ENCODE measurements at places on chromosomes 16 and 17. TPM values are rescaled to one million over a fixed set of nuclear protein-coding genes. Genes with fewer than 3 reads are reported as not detected.

Gene NPIPB13
- total RNA-seq, result 20.0 TPM

Gene CACNG5
- not detected for total RNA-seq

Gene CFDP1
- total RNA-seq, result 35.4 TPM

Gene TMC8
- 234 TPM for total RNA-seq

Gene C16orf96
- not detected for total RNA-seq

Gene UNC119
- 63.3 TPM for total RNA-seq

Gene INCA1
- 0.37 TPM for total RNA-seq

Gene NXPH3
- total RNA-seq, result not detected

Gene OR4D1
- 0.10 TPM for total RNA-seq

Gene GNAO1
- total RNA-seq, result 2.0 TPM

Gene SLC16A5
- 7.2 TPM for total RNA-seq

Gene FNDC8
- not detected for total RNA-seq

DNA sequence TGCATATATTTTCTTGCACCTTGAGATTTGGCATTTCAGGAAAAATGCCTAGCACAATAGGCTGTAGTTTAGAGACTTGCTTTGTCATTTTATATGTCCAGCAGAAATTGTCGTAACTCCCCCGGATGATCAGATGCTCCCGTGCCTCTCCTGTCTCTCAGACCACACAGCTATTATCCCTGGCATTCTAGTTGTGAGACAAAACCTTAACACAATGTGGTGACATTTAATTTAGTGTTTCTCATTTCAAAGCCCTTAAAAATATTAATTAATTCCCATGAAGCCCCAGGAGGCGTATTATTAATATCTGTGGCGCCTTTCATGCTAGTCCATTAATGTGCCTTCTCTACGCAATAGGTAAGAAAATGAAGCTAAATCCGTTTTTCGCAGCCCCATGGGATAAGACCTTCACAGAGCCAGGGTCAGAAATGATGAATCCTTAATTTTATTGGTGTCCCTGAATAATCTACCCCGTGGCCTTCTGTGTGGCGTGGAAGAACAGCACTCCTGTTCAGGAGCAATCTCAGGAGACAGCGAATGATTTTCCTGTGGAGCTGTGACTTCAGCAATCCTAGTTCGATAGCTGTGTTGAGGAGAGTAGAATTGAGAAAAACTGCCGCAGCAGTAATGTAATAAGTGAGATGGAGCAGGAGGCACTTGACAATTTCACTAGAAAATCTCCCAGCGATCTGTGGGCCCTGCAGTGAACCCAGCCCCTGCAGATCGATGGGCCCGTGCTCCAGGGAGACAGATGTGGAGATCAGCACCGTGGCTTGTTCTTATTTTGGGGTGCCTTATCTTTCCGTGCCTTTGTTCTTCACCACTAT, 157.9 kb downstream of the RPTOR start:
- no peak for DNase-seq
- peaks cover 42% of the 10 kb centered on the region for H3K36me3 ChIP-seq
- H3K4me3 ChIP-seq, result peak overlapping the region; percentile 19
- no peaks in the 10 kb centered on the region for H3K27me3 ChIP-seq

GRCh38 chr16:84241778-84242177, 2.0 kb upstream of the KCNG4 start:
- H3K27me3 ChIP-seq, result peaks cover 10% of the 10 kb centered on the region
- no peaks in the 10 kb centered on the region for H3K36me3 ChIP-seq
- H3K4me1 ChIP-seq, result no peaks in the 10 kb centered on the region
- no peak overlapping the region for H3K27ac ChIP-seq
- no peak for DNase-seq

DNA sequence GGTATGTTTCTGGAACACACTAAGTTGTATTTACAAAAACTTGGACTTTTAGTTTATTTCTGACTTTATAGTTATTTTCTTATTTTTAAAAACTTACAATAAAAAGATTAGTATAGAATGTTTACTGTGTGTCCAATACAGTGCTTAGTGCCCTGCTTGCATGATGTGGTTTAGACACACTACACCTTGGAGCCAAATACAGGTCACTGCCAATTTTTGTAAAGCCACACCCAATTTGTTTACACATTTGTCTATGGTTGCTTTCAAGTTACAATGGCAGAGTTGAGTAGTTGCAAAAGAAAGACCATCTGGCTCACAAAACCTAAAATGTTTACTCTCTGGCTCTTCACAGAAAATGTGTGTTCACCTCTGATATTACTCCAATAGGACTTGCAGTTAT, 807.1 kb downstream of the KCNJ2 start:
- no peaks in the 10 kb centered on the region for H3K4me1 ChIP-seq
- no peak overlapping the region for H3K4me3 ChIP-seq
- no peak for DNase-seq
- no peak overlapping the region for H3K27ac ChIP-seq

DNA sequence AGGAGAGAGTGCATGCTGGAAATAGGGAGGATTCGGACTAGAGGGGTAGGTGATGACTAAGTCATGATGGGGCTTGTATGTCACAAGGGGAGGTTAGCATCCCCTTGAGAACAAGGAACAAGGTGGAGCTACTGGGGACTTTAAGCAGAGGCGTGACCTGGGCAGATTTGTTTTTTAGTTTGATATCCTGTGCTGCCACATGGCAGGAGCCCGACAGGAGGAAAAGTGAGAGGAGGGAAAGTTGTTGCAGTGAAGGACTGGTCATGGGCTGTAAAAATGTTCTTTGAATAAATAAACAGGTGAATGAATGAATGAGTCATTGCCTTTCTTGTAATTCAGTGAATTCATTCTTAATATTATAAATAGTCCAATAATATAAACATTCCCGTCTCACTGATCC, 365.1 kb upstream of the CDH5 start:
- no peaks in the 10 kb centered on the region for H3K36me3 ChIP-seq
- no peaks in the 10 kb centered on the region for H3K27me3 ChIP-seq
- H3K4me1 ChIP-seq, result no peaks in the 10 kb centered on the region

DNA sequence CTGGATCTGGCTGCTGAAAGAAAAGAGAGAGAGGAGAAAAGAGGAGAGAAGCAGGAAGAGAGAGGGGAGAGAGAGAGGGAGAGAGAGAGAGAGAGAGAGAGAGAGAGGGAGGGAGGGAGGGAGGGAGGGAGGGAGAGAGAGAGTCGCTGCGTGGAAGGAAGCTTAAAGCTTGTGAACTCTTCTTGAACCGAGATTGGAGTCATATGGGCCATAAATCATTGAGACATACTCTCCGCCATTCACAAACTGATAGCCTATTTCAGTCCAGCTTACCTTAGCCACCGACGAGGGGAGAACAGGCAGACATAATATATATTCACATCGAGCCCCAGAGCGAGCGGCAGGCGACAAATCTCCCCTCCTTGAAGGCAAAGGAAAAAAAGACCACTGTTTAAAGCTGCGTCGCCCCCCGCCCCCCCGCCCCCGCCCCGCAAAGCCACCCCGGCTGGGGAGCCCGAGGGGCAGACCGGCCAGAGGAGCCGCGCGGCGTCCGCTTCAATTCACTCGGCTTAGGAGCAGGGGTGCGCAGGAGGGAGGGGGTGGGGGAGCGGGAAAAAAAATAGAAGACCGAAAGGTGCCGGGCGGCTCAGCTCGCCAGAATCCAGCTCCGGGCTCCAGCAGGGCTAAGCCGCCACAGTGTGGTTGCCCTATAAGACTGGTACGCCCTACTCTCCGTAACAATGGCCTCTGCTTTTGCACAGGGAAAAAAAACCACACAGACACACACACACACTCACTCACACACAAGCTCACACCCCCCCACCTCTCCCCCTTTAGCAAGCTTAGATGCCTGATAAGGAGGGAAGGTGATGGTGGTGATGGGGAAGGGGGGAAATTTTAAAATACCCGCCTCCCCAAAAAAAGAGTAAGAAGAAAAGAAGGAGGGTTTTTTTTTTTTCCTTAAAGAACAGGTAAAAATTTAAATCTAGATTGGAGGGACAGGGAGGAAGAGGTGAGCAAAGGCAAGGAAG, 10.6 kb upstream of the HOXB2 start:
- peaks cover 11% of the 10 kb centered on the region for H3K36me3 ChIP-seq
- DNase-seq, result no peak
- H3K4me3 ChIP-seq, result peak overlapping the region; percentile 77
- peak overlapping the region; percentile 68 for H3K27ac ChIP-seq

DNA sequence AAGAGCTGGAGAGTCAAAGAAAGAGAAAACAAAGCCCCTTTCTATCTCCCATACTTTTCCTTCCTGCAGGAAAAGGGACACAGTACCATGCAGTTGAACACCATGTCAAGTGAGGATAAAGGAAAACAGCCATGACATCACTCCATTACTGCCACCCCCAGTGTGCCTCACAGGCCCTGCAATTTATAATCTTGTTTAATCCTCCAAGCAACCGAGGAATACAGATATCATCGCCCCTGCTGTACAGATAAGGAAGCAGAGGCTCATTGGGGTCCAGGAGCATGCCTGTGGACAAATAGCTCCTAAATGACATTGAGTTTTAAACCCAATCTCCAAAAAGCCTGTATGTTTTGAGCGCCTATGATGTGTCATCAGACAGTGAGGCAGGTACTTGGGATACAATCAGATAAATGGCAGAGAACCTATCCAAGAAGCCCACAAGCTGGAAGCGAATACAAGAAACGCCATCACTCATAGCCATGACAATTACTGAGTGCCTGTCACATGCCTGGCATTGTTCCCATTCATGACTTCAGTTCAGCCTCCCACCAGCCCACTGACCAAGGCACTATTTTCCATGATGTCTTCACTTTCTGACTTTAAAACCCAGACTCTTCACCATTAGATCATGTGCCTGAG, 45.5 kb downstream of the CPPED1 start:
- H3K27ac ChIP-seq, result no peak overlapping the region
- no peak for DNase-seq
- no peaks in the 10 kb centered on the region for H3K27me3 ChIP-seq
- H3K4me1 ChIP-seq, result no peaks in the 10 kb centered on the region

DNA sequence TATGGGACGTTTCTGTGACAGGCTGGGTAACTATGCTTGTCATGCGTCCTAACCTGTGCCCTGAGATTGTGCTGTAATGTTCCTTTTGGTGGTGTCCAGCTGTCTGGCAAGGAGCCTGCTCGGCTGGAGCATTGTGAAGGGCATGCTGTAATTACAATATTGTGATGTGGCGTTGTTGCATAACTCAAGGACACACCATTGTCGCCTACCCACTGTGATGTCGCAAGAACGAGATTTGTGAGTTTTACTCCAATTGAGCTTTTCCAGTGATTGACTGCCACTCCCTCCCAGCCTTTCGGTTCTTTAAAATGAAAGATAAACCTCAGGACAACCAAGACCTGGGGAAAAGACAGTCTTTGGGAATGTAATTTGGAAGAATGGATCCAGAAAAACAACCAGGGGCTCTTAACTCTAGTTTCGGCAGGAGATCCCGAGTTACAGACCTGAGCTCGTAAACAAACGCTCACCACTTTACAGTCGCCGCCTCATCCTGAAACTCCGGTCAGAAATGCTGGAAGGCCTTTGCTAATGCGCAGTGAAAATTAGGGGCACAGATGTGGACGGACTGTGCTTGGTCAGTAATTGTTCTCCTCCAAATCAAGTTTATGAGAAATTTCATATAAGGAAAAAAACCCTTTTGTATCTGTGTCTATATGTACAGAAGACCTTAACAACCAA, 1.3 kb downstream of the ZNF750 start:
- peaks cover under 1% of the 10 kb centered on the region for H3K4me1 ChIP-seq
- no peak for DNase-seq
- no peak overlapping the region for H3K4me3 ChIP-seq
- H3K27me3 ChIP-seq, result no peaks in the 10 kb centered on the region

- H3K27ac ChIP-seq, result no peak overlapping the region
- DNase-seq, result no peak
- H3K27me3 ChIP-seq, result no peaks in the 10 kb centered on the region
- peaks cover 28% of the 10 kb centered on the region for H3K4me1 ChIP-seq
Observed at GRCh38 chr17:75830164-75831031, 13.8 kb downstream of the UNC13D start.

DNA sequence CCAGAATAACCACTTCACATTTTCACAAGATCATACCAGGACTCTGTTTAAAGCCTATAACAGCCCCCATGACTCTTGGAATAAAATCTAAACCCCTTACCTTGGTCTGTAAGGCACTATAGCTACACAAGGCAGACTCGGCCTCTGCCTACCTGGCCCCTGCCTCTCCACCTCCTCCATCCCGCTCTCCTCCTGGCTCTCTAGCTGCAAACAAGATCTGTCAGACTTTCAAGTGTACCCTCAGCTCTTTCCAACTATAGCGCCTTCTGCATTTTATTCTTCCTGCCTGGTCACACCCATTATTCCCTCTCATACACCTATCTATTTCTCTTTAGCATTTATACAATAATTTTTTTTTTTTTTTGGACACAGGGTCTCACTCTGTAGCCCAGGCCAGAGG, 8.2 kb downstream of the USP31 start:
- no peak overlapping the region for H3K4me3 ChIP-seq
- no peak for DNase-seq
- peaks cover 9% of the 10 kb centered on the region for H3K4me1 ChIP-seq
- no peaks in the 10 kb centered on the region for H3K27me3 ChIP-seq
- peaks cover 2% of the 10 kb centered on the region for H3K36me3 ChIP-seq

- H3K4me3 ChIP-seq, result no peak overlapping the region
- H3K27me3 ChIP-seq, result peaks cover 13% of the 10 kb centered on the region
- DNase-seq, result no peak
- peaks cover 14% of the 10 kb centered on the region for H3K4me1 ChIP-seq
Observed at GRCh38 chr17:17499402-17500145, 3.4 kb upstream of the RASD1 start.

DNA sequence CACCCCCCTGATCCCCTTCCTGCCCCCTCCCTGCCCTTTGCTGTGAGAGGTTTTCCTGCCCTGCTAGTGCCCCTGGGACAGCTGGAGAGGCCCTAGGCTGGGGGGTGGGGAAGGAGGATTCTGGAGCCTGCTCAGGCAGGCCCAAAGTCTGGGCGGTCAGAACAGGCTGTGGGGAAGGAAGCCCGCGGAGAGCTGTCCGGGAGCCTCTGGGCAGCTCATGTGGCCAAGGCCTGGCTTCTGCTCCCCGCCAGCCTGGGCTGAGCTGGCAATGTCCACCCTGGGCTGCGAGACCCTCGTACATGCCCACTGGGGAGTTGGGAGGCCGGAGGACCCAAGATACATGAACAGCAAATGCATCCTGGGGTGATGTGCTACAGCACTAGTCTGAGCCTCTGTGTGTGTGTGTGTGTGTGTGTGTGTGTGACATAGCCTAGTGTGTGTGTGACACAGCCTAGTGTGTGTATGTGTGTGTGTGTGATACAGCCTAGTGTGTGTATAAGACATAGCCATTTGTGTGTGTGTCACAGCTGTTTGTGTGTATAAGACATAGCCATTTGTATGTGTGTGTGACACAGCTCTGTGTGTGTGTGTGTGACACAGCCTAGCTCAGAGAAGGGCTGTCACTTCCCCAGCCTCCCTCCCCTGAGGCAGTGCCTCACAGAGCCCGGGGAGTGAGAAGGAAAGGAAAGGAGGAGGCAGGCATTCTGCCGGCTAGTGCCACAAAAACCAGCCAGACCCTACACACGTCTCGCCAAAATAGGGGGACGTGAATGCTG, 201.4 kb upstream of the CIBAR2 start:
- no peak overlapping the region for H3K27ac ChIP-seq
- no peak for DNase-seq
- no peaks in the 10 kb centered on the region for H3K27me3 ChIP-seq
- H3K36me3 ChIP-seq, result no peaks in the 10 kb centered on the region
- peaks cover 14% of the 10 kb centered on the region for H3K4me1 ChIP-seq

Measured in activated T-helper 1 cell treated with anti-CD3 and anti-CD28 coated beads, Interleukin-12 subunit alpha, Interleukin-12 subunit beta, Interleukin-2, Interleukin-4 antibody, amounts not matched to agents 30 ng/mL and 10 ng/mL and 1 ng/mL, durations not matched to agents 14 hours and 24 hours and 36 hours (primary cell).